ENCODE measurements at places on chromosomes 2 and 18. TPM values are rescaled to one million over a fixed set of nuclear protein-coding genes. Genes with fewer than 3 reads are reported as not detected.

Gene ANKRD53
- not detected for total RNA-seq

Gene EN1
- total RNA-seq: 7.0 TPM

Gene DPYSL5
- total RNA-seq: not detected

Gene CHRNG
- not detected for total RNA-seq

Gene SLC9A2
- total RNA-seq: not detected

Gene CENPO
- 22.1 TPM for total RNA-seq

Gene LTBP1
- 198 TPM for total RNA-seq

Gene MYL12A
- total RNA-seq: 748 TPM

Gene SLC4A5
- 0.38 TPM for total RNA-seq

Gene GREB1L
- total RNA-seq: 3.0 TPM

Gene ONECUT2
- total RNA-seq: not detected

Gene SAG
- total RNA-seq: not detected

Gene TOGARAM2
- not detected for total RNA-seq
